NCI-H2171 treated with DMSO at 0.1 percent for 48 hours (cell line): ENCODE measurements at places on chromosomes 6 and 20.

GRCh38 chr6:73560853-73561407, 40.1 kb upstream of the EEF1A1 start:
- DNase-seq, result no peak

GRCh38 chr20:7828437-7828836, 111.8 kb downstream of the HAO1 start:
- no peak for DNase-seq

DNA sequence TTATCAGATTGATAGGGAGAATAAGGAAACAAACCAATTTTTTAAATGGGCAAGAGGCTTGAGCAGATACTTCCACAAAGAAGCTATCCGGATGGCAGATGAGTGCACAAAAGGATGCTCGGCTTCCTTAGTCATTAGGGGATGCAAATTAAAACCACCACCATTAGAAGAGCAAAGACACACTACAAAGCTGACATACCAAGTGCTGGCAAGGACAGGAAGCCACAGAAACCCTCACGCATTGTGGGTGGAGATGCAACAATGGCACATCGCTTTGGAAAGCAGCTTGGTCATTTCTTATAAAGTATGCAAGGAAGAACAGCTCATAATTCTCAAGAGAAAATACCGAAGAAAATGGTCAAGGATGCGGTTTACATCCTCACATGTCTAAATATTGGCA, 19.8 kb downstream of the BFSP1 start:
- DNase-seq, result no peak

GRCh38 chr6:17656092-17656491, 50.6 kb downstream of the NUP153 start:
- DNase-seq, result no peak

GRCh38 chr6:19834858-19835257, 2.3 kb upstream of the ID4 start:
- no peak for DNase-seq

GRCh38 chr6:52876056-52876787, 33.3 kb downstream of the GSTA3 start:
- no peak for DNase-seq

DNA sequence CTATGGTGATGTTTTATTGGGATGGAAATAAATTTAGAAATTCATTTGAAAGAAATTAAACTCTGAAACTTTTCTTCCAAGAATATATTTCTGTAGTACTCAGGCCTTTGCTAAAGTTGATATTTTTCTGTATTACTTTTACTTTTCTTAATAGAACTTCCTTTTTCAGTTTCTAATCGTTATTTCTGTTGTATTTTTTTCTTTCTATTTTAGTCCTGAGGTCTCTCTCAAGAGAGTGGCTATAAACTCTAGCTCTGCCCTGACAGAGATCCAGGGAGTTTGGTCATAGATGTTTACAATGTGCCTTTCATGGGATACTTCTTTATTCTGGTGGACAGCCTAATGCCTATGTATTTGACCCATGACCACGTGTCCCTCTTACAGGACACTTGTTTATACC, 51.0 kb downstream of the OR2B6 start:
- DNase-seq, result no peak

GRCh38 chr6:109239651-109240321, 142.5 kb downstream of the CD164 start:
- DNase-seq, result no peak

DNA sequence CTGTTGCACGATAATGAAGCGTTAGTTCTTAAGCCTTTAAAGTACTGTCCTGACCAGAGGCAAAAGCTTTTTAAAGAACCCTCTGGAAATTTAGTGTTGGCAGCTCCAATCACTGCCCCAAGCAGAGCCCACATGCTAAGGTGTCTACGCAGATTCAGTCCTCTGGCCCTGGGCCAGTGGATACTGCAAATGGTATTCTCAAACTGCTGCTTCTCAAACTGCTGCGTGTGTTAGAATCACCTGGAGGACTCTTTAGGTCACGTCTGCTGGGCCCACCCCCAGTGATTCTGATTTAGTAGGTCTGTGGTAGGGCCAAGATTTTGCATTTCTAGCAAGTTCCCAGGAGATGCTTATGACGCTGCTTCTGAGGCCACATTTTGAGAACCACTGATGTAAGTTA, 96.0 kb upstream of the CCDC28A start:
- DNase-seq, result no peak

DNA sequence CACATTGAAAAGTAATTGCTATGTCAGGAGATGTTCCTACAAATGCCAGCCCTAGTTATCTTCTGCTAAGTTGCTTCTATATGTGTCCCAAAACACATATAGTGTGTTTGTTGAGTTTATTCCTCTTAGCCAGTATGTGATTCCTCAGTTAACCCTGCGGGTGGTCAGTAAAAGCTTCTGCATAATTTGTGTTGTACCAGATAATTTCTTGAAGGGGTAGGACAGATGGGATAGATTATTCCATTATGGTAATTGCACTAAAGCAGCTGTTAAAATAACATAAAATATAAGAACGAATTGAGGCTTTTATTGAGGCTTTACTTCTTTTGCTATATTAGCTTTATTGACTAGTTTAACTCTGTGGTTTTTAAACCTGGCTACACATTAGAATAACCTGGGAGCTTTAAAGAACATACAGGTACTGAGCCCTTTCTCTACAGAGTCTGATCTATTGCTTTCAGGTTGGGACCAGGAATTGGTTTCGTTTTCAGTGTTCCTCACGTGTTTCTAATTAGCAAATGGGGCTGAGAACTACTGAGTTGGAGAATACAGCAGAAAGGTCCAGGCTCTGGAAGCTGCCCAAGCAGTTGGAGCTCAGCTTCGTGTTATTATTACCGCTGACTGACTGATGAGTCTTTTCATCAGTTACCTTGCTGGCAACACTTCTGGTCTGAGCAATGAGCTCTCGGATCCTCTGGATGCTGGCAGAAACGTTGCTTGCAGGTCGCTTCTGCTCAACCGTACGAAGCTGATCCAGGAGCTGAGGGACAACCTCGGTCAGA, 56.9 kb downstream of the FAM229B start:
- DNase-seq, result peak; percentile 91
